ENCODE measurements at places on chromosomes 11 and 22.

- no peak for DNase-seq
Observed at GRCh38 chr11:76935042-76935441, 74.3 kb downstream of the ACER3 start.

GRCh38 chr22:27538666-27539065 lies 262.9 kb downstream of the MN1 start:
- no peak for DNase-seq

GRCh38 chr22:46931881-46932280 lies 169.4 kb downstream of the TBC1D22A start:
- no peak for DNase-seq

- DNase-seq: no peak
Observed at GRCh38 chr11:83292709-83293456, 6.7 kb upstream of the CCDC90B start.

- no peak for DNase-seq
Observed at GRCh38 chr11:2537896-2538724, 93.3 kb downstream of the KCNQ1 start.

DNA sequence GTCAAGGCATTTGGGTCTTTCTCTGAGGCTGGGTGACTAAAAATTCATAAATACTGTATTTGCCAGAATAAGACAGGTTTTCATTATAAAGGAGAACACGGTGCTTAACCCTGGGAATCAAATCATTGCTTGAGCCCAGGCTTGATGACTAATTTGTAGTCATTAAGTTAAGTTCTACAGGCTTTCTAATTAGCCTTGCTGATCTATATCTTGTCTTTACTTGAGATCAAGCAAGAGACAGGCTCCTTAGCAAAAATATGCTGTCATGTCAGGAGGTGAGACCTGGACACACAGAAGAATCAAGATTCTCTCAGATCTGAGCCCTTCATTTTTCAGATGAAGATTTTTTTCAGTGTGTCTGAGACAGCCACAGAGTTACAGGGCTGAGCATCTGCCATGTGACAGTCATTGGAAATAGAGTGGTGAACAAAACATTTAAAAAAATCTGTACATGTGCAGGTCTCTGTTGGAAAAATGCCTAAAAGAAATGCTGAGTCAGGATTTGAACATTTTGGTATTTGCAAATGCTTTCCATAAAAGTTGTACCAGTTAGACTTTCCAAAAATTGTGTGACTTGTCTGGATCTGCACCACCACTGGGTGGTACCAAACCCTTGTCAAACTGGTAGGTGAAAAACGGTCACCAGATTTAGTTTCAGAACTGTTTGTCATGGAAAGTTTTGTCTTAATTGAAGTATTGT lies 14.6 kb downstream of the ACAT1 start:
- no peak for DNase-seq

- no peak for DNase-seq
Observed at GRCh38 chr22:26494506-26494905, 10.8 kb downstream of the SRRD start.

DNA sequence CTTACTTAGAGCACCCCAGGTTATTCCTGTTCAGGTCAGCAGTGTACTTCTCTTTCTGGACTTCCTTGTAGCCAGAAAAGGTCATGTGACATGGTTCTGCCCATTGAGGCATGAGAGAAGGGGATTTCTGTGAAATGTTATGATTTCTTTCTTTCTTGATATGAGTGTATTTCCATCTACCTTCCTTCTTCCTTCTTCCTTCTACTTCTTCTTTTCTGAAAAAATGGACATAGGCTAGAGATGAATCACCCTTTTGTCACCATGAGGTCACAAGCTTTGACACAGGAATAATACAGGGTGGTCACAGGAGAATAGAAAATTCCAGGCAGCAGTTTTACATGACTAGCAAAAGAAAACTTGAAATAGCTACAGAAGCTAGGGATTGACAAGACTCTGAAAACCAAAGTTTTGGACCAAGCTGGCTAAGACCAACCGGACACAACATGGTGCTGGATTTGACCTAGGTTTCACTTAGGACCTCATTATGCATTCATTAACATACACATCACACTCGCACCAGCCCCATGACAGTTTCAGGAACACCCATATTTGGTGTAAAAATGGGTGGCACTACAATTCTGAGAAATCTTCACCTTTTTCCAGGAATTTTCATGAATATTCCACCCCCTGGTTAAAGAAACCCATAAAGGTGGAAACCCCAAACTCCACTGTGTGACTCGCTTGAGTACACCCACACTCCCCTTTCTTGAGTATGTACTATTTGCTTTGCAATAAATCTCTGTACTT lies 21.2 kb upstream of the MAP6 start:
- DNase-seq: no peak

GRCh38 chr11:111344032-111344431 lies 35.0 kb downstream of the POU2AF1 start:
- no peak for DNase-seq

DNA sequence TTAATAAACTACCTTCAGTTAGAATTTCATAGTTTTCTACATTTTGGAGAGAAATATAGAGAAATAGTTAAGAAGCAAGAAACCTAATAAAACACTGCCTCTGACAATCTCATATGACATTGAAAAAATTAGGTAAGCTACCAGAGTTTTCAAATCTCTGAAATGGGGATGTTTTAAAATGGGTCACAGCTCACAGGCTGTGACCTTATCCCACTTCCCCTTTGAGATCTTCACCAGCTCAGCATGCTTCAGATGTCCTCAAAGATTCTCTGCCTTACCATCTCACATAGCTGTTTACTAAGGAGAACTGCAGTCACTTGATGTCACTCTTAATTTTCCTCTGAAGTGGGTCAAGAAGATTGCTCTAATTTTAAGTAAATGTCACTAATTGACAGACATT lies 717.8 kb downstream of the JRKL start:
- DNase-seq: no peak

- DNase-seq: no peak
Observed at GRCh38 chr11:128843198-128843785, 23.8 kb downstream of the KCNJ1 start.

GRCh38 chr11:13227676-13228255 lies 49.8 kb upstream of the BMAL1 start:
- no peak for DNase-seq
